Left lung (tissue), 14 donors: ENCODE measurements at places on chromosomes 11 and 22.

DNA sequence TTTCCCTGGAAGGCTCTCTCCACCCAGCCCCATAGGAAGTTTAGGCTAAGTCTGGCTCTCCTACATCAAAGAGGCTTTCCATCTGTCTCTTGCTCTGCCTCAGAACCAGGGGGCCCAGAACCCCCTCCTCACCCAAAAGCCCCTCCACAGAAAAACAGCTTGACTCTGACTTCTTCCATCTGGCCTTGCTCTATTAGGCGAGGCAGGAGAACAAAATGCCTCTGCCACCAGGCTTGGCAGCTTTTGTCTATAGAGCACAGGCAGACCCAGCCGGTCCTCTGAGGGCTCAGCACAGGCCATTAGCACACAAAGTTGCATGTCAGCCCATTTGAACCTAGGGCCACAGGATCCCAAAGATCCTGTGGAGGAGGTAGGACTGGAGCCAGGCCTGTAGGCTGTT, 75.7 kb upstream of the SUSD2 start:
- no peak for DNase-seq

GRCh38 chr11:97356144-97356543, 966.3 kb downstream of the JRKL start:
- no peak for DNase-seq

- DNase-seq, result no peak
Measured at GRCh38 chr11:9121469-9121796, 30.0 kb upstream of the SCUBE2 start.

DNA sequence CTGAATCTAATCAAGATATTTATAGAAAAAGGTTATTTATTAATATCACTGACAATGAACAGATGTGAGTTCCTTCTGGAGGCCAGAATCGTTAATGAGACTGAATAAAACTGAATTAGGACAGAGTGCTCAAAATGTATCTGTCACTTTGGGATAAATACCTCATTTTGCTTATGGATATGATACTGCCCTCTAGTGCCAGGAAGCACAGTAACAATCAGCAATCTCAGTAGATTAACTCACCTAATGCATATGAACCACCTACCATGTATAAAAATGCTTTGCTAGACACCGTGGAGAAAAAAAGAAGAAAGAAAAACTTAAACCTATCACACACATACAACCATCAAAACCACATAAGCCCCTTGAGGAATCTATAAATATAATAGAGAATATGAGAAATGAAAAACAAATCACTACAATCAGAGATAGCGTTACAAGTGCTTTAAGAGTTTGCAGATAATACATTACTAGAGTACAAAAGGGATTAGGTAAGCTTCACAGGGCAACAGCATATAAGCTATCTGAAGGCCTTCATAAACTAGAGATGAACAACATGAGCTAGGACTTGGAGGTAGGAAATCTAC, 117.4 kb downstream of the SGSM3 start:
- no peak for DNase-seq

DNA sequence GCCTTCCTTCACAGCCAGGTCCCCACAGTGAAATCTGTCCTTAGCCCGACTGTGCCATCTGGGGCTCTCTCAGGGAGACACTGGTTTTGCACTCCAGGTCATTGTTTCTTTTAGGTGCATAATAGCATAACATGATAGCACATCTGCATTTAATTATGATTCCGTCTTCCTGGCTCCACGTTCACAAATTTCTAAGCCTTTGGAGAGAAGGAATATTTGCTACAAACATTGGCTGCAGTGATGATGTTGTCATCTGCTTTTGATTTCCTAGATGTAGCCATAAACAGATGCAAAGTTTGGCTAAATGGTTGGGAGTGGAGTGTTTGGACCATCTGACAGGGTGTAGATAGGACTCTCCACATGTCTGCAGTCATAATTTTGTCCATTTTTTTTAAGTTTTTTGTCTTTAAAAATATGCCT, 12.0 kb upstream of the CAT start:
- DNase-seq, result no peak

DNA sequence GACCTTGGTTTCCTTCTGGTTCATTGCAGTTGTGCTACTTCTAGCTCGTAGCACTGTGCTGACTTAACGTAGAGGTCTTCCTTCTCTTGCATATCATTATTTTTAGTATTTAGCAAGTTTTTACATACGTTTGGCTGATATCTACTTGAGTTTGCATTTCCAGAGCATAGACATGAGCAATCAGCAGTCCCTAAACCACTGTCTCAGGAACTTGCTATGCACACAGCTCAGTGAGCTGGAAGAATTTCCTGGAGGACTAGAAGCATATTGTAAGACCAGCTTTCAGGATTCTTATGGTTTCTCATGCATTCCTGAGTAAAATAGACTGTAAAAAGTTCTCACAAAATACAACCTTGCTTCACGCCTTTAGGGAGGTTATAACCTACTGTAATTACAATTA, 226.7 kb upstream of the PDGFD start:
- no peak for DNase-seq

- DNase-seq, result no peak
Measured at GRCh38 chr11:61482513-61482912, 26.0 kb upstream of the LRRC10B start.

DNA sequence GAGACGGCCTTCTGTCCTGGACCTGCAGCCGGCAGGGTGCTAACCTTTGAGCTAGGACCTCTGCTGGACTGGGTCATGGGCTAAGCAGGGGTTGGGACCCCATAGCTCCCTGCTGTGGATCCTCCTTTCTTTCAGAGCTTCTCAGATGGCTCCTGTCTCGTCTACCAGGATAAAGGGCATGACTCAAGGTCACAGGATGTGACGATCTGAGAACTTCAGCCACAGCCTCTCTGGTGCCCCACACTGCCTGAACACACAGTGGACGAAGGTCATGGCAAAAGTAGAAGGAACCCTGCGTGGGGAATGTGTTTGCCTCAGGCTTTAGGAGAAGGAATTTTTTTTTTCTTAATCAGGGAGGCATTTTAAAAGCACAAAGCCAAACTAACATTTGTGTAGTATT, 196.7 kb downstream of the TRIM29 start:
- DNase-seq, result no peak

DNA sequence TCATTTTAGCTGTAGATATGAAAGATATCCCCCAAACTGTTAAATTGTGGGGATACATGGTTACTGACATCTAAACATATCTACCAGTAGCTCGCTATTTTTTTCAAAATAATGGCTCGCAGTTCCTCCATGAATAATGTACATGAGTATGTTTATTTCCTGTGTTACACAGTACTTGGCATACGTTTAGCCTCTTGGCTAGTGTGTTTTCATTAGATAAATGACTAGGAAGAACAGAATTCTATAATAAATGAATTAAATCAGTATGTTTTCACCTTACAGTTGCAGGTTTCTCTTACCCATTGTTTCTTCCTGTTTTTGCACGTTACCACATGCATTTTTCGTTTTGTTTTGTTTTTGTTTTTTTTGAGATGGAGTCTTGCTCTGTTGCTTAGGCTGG, 21.8 kb downstream of the RNF169 start:
- no peak for DNase-seq

DNA sequence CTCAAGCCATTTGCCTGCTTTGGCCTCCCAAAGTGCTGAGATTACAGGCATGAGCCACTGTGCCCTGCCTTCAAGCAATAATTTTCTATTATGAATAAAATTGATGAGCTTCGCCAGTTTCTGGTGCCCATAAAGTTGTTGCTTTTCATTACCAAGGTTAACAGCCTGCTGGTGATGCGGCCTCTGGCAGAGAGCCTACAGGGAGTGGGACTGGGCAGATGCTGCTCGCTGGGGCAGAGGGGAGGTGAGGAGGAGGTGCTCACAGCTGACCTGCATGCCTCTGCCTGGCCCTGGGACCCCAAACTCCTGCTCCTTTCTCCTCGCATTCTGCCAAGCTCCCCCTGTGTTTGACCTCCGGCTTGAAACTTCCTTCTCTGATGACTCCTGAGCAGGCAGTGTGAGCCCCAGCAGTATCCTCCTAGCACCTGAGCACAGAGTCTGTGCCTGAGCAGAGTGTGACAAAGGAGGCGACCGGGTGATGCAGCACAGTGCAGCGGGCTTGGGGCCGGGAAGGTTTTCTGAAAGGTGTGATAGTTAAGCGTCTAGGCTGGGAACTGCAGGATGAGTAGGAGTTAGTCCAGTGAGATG, 56.1 kb upstream of the B3GAT1 start:
- no peak for DNase-seq

- DNase-seq, result no peak
Measured at GRCh38 chr22:29726512-29727130, 6.8 kb downstream of the CABP7 start.

DNA sequence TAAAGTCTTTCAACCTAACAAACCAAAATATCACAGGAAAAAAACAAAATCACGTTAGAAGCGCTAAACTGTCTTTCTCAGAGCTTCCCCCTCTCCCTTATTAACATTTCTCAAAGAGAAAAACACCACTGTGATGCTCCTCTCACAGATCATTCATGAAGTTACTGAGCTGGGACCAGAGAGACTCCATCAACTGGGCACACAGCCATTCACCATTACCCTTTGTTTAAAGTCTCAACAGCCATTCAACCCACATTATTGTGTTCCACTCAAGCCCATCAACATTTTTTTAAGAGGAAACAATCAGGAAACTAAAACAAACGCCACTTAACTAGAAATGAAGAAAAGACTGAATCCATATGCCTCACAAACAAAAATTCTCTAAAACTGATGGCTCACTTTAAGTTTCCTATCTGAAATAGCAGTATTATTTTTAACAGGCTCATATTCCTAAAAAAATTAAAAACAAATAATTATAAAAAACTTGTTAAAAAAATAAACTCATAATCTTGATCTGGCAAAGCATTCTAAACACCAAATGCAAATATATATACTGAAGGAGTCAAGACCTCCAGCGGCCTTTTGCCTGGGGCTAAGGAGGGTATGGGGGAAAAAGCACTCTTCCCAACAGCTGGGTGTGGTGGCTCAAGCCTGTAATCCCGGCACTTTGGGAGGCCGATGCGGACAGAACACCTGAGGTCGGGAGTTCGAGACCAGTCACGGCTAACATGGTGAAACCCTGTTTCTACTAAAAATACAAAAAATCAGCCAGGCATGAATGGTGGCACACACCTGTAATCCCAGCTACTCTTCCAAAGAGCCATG, 14.0 kb downstream of the CELF1 start:
- no peak for DNase-seq
